ENCODE measurements at places on chromosomes 16 and 17.

DNA sequence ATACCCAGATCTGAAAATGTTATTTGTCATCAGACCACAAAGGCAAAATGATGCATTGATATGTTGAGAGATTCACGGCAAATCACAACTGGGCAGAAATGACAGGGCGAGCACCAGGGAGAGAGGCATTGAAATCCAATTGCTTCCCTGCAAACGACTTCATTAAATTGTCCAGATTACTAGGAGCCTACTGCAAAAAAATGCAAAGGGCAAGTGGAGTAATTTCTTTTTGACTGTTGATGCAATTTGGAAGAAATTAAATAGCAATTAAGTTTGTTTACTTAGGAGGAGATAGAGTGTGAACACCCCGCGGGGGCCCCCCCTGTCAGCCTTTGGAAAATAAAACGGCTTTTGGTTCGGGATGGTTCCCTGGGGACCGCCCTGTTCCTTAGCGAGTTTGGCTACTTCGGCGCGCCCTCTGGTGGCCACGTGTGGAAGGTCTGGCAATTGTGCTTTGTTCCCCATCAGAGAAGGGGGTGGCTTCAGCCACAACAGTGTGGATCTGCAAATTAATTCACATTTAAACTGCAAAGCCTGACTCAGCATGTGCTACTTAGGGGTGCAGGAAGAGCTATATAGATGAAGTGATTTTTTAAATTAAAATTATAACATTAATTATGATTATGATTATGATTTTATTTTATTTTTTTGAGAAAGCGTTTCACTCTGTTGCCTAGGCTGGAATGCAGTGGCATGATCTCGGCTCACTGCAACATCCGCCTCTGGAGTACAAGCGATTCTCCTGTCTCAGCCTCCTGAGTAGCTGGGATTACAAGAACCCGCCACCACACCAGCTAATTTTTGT, 14.5 kb upstream of the TMC7 start:
- peak; percentile 71 for DNase-seq

- no peak for DNase-seq
Measured at GRCh38 chr16:72094266-72094610, 591 bp downstream of the DHX38 start.

GRCh38 chr16:68643847-68644246, 1.3 kb upstream of the CDH3 start:
- DNase-seq: peak; percentile 37

- DNase-seq: no peak
Measured at GRCh38 chr17:22300731-22301352, 608.5 kb downstream of the KCNJ18 start.

GRCh38 chr16:57186872-57187854, 1.0 kb downstream of the RSPRY1 start:
- DNase-seq: peak; percentile 77

DNA sequence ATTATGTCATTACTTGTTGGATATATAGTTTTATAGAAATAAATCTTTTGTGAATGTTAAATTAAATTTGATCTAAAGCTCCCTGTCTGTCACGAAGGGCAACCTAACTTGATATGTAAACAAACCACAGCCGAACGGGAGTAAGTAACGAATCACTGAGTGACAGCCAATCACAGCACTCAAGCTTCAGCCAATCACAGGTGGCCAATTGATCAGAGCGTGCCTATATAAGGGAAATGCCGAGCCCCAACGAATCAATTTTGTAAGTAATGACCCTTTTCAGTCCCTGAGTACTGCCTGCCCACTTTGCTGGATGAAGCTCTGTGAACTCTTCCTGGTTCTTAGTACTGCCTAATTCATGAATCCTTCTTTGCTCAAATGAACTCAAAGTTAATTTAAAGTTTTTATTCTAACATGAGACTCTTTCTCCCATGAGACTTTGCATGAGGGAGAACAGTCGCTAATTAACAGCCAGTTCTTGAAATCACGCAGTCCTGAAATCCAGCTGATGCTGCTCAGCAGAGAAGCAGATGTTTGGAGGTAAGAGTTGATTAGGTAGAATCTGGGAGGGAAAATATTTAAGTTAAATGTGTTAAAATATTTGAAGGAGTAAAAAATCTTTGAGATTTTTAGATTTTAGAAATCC, 302.2 kb downstream of the CNTNAP4 start:
- DNase-seq: no peak

DNA sequence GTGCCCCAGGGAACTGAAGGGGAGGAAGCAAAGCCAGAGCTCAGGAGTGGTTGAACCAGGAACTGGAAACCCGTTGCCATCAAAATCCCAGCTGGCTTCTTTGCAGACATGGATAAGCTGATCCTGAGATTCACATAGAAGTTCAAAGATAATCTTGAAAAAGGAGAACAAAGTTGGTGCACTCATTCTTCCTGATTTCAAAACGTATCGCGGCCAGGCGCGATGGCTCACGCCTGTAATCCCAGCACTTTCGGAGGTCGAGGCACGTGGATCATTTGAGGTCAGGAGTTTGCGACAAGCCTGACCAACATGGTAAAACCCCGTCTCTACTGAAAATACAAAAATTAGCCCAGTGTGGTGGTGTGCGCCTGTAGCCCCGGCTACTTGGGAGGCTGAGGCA, 7.1 kb downstream of the RAP1GAP2 start:
- DNase-seq: no peak

- no peak for DNase-seq
Measured at GRCh38 chr17:35315283-35315682, 58.1 kb downstream of the SLFN11 start.

GRCh38 chr17:78249818-78250806, 18.7 kb downstream of the TMEM235 start:
- no peak for DNase-seq

- no peak for DNase-seq
Measured at GRCh38 chr16:48503336-48503735, 106.6 kb downstream of the N4BP1 start.

DNA sequence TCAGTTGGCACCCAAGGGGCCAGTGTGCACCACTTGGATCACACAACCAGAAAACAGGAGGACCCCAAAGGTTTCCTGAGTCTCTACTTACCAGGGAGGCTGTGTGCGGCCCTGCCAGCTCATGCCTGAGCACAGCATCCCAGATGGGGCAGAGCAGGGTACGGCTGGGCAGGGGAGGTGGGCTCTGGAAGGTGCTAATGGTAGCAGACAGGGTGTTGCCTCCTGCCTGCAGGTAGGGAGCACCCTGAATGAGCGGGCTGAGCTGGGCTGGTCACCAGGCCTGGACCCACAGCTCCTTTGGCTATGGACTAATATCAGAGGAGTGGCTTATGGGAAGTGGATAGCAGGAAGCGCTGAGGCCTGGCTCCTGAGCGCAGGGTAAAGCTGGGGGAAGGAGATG, 14.6 kb downstream of the RECQL5 start:
- DNase-seq: no peak

DNA sequence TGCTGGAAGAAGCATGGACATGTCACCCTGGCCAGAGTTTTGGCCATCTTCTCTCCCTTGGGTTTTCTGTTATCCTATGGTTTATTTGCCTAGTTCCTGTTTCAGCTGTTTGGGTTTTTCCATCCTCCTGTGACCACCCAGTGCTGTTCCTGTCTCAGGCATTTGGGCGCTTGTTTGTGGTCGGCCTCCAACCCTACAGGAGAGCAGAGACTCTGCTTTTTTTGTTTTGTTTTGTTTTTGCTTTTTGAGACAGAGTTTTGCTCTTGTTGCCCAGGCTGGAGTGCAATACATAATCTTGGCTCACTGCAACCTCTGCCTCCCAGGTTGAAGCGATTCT, 3.3 kb upstream of the ZC3H7A start:
- no peak for DNase-seq

DNA sequence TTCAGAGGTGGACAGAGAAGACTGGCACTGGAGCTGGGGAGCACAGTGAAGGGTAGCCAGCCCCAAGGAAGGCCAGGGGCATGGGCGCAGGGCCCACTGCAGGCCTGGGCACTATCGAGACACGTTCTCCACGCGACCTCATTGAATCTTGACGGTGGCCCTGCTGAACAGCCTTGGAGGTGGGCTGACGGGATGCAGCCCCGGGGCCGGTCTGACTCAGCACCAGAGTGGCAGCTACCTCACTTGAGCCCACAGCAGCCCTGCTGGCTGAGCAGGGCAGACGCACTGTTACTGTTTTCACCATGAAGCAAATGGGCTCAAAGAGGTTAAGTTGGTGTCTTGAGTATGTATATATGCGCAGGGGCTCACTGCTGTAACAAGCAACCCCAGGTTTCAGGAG, 78.8 kb upstream of the FOXF1 start:
- no peak for DNase-seq

DNA sequence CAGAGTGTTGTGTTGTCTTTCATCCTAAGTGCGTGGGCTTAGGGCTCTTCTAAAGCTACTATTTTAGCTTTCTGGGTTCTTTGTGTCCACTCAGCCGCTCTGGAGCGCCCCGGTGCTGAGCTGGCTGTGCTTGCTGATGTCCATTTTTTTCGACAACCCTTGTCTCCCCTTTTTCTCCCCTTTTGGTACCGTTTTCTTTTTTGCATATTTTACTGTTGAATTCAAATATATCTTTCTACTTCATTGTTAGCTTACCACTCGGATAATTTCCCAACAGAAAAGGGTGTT, 1.2 kb downstream of the SRRM2 start:
- no peak for DNase-seq

DNA sequence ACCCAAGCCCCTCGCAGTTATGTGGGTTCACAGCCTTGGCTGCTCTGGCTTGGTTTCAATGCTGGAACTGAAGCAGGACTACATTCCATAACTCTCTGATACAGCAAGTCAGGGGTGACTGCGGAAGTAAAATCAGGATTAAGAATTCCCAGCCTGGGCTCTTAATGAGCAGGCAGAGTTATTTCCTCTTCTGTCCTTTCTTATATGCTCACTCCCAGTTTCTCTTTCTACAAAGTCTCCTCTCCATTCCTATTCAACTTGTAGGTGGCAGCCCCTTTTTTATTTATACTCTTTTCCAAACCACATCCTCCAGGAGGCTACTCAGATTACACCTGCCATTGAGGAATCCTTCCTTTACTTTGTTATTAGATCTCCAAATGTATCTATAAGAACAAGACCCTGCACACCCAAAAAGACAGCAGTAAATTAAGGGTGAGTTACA, 40.3 kb downstream of the HOXB1 start:
- no peak for DNase-seq

DNA sequence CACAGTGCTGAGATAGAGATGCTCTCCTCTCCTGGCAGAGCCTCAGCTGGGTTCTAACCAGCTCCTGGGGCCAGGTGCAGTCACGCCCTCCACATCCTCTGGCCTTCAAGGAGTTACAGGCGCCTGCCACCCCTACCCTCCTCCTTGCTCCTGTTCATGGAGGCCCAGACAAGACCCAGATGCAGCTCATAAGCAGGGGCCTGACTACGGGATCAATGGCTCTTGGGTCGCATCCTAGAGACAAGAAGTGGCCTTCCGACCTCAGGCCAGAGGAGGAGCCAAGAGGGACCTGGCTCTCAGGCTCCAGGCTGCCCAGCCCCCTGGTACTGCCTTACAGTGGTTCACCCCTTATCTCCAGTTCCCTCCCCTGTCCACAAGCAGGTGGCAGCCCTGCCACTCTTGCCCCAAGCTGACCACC, 23.0 kb downstream of the ARHGAP27 start:
- no peak for DNase-seq

DNA sequence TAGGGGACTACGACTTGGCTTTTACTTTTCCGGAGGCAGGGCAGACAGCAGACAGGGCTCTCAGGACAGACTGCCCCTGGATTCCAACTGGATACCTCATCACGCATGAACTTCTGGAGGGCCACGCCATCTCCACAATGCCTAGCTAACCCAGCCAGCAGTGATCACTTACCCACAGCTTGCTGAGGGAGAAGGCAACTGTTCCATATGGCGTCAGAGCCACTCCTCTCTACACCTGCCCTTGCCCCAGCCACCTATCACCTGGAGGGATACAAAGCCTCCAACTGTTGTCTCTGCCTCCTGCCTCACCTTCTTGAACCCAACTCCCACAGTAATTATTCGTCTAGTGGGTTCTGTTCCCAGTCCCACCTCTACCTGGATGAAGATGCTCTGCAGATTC, 8.8 kb downstream of the MYO19 start:
- DNase-seq: no peak

DNA sequence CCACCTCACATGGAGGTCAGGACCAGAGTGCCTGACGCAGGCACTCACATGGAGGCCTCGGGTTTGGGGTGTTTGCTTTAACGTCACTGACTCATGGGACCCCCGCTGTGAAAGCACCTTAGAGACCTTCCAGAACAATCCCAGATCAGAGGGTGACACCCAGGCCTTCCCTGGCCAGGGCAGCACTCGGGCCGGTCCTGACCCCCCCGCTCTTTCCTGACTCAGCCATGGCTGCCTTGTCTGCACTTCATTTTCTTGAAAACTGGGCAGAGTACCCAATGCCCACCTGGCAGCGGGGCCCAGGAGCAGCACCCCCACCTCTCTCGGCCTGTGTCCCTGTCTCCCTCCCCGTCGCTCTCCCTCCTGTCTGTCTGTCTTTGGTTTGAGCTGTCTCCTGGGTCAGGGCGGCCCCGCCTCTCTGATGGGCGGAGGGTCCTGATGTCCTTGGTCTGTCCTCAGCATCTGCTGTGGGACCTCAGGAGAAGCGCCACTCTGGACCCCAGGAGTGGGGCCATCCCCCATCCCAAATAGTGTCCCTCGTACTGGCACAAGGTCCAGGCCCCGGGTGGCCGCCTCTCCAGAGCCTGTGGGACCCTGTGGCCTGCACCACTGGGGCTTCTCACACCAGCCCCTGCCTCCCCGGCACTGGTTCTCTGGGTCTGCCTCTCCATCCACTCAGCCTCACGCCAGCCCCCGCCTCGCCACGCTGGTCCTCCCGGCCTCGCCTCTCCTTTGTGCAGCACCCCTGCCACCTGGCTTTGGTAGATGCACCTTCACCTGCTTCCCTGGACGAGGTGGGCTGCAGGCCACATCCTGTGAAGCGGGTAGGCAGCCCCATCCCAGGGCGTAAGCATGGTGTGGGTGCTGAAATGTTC, 55.9 kb upstream of the ZNF469 start:
- no peak for DNase-seq

- DNase-seq: no peak
Measured at GRCh38 chr17:41684035-41684434, 4.7 kb upstream of the EIF1 start.

GRCh38 chr17:69949973-69950695, 124.9 kb upstream of the KCNJ16 start:
- DNase-seq: no peak

GRCh38 chr17:45867171-45867570, 22.5 kb downstream of the SPPL2C start:
- DNase-seq: no peak

DNA sequence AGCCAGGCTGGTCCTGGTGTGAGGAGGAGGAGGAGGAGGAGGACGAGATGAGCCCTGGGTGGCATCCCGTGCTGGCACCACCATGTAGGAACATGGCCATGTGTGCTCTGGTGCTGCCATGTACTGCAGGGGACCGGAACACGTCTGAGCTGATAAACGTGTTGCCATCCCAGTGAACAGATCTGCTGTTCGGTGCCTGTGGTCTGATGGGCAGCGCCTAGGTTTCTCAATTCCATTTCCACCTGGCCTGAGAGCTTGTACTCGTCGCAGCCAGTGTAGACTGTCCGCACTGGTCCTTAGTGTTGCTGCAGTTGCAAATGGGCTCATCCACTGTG, 28.4 kb upstream of the FOXK2 start:
- DNase-seq: no peak

Data from DMS53 (cell line).